ENCODE measurements at places on chromosomes 12 and 14. TPM values are rescaled to one million over a fixed set of nuclear protein-coding genes. Genes with fewer than 3 reads are reported as not detected.

DNA sequence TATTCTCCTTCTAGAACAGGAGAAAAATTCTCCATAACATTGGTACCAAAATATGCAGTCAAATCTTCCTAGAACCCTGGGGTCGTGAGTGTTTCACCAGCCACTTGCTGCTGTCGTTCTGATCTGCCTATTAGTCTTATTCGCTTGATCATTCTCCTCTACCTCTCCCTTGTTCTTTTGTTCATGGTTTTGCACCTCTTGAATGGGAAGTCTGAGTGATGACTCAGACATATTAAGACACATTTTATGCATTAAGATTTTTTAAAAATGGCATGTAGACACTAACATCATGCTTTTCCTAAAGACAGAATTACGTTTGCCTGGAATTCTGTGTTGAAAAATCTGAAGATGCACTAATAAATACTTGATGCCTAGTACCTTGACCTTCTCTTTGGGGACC, 159.2 kb upstream of the LRIG3 start:
- DNase-seq = no peak

GRCh38 chr14:102089621-102090343, 2.9 kb upstream of the HSP90AA1 start:
- DNase-seq = no peak

GRCh38 chr12:22722081-22722480, 97.1 kb downstream of the ETNK1 start:
- no peak for DNase-seq

- no peak for DNase-seq
Measured at GRCh38 chr14:96038558-96038919, 623 bp upstream of the C14orf132 start.

TAS2R9 gene
- not detected for polyA plus RNA-seq

MEG3 gene
- polyA plus RNA-seq = 278 TPM

Measured in right lung (tissue), 10 donors.